ENCODE measurements at places on chromosomes 4 and X. TPM values are rescaled to one million over a fixed set of nuclear protein-coding genes. Genes with fewer than 3 reads are reported as not detected.

UGT2A1 gene
- total RNA-seq = not detected

- no peak overlapping the region for H3K27ac ChIP-seq
- no peaks in the 10 kb centered on the region for H3K27me3 ChIP-seq
- H3K4me3 ChIP-seq = no peak overlapping the region
- DNase-seq = no peak
- H3K36me3 ChIP-seq = no peaks in the 10 kb centered on the region
Observed at GRCh38 chr4:149140841-149141240, 674.8 kb downstream of the IQCM start.

DNA sequence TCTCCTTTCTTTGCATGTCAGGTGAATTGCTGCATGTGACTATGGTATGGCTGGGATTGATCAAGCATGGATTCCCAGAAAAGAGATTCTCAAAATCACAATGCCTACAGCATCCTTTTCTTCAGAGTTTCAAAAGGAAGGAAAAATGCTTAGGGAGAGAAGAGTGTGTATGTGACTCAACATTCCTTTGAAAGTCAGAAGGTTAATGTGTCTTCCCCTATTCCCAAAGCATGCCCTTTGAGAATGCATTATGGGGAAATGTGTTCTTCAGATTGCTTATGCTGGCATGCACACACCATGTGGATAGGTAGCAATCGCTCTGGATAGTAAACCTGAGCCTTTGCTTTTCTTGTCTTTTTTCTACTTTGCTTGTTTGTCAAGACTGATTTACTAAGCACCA lies 78.5 kb downstream of the ELOVL6 start:
- H3K27me3 ChIP-seq = no peaks in the 10 kb centered on the region
- H3K27ac ChIP-seq = peak overlapping the region; percentile 32
- no peak overlapping the region for H3K4me3 ChIP-seq
- no peaks in the 10 kb centered on the region for H3K36me3 ChIP-seq
- peaks cover 5% of the 10 kb centered on the region for H3K4me1 ChIP-seq

GRCh38 chr4:4689694-4690440 lies 148.0 kb upstream of the STX18 start:
- H3K4me1 ChIP-seq = peaks cover 18% of the 10 kb centered on the region
- no peaks in the 10 kb centered on the region for H3K36me3 ChIP-seq
- DNase-seq = peak; percentile 83
- no peak overlapping the region for H3K4me3 ChIP-seq
- no peaks in the 10 kb centered on the region for H3K27me3 ChIP-seq
- H3K27ac ChIP-seq = peak overlapping the region; percentile 15

DNA sequence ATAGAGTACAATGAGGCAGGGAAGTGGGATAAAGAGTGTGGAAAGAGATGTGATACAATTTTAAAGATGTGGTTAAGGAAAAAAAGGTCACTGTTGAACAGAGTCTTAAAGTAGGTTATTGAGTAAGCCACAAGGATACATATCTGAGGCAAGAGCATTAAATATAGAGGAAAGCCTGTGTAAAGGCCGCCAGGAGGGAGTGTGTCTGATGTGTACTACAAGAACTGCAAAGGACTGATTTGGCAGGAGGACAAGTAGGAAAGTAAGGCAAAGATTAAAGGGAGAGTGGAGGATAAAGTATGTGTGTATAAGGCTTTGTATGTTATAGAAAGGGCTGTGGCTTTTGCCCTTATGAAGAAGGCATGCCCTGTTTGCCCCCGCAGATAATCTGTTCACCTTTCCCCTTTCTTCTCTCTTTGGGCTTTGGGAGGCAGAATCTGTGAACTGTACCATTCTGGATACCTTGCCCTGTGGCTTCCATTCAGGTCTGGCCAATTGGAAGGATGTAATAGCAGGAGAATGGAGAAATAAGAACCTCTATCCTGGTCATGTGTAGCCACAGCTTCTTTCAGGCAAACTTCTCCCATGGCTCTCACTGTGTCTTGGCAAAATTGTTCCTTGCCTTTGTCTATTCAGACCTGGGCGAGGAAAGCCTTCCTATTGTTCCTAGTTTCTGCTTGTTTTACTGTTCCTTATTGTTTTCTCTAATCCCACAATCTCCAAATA lies 68.9 kb upstream of the FAM47B start:
- H3K36me3 ChIP-seq = no peaks in the 10 kb centered on the region
- H3K4me1 ChIP-seq = no peaks in the 10 kb centered on the region

- no peaks in the 10 kb centered on the region for H3K27me3 ChIP-seq
- no peaks in the 10 kb centered on the region for H3K36me3 ChIP-seq
- H3K4me3 ChIP-seq = no peak overlapping the region
- no peak overlapping the region for H3K27ac ChIP-seq
- DNase-seq = peak; percentile 9
Observed at GRCh38 chr4:52911684-52912294, 49.7 kb downstream of the RASL11B start.

GRCh38 chrX:153554519-153555167 lies 37.2 kb downstream of the ATP2B3 start:
- H3K27me3 ChIP-seq = no peaks in the 10 kb centered on the region
- H3K4me3 ChIP-seq = no peak overlapping the region
- H3K4me1 ChIP-seq = no peaks in the 10 kb centered on the region
- H3K27ac ChIP-seq = no peak overlapping the region
- DNase-seq = no peak

GRCh38 chr4:44415251-44415650 lies 33.4 kb downstream of the KCTD8 start:
- H3K27ac ChIP-seq = no peak overlapping the region
- H3K4me1 ChIP-seq = no peaks in the 10 kb centered on the region
- H3K36me3 ChIP-seq = no peaks in the 10 kb centered on the region
- H3K4me3 ChIP-seq = no peak overlapping the region

RPS6KA3 gene
- total RNA-seq = 20.9 TPM

PAGE4 gene
- total RNA-seq = not detected

GRCh38 chr4:173145131-173145530 lies 23.5 kb upstream of the GALNT7 start:
- DNase-seq = no peak
- no peaks in the 10 kb centered on the region for H3K36me3 ChIP-seq
- H3K27me3 ChIP-seq = no peaks in the 10 kb centered on the region

DNA sequence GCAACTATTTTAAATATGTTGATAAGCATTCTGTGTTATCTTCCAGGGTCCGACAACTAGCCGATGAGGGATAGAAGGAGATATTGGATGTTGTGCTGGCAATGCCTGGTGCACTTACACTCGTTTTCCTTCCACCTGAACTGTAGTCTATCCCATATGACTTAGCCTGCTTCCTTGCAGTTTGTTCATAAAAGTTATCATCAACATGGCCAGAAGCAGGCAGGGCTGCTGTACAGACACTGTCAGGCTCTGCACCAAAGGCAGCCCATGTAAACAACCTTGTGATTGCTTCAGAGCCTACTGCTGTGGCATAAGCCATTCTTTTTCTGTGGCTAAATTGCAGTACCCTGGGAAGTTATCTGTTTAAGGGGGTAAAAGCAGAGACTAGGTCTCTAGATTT lies 1.6 kb downstream of the MAPK10 start:
- no peak for DNase-seq
- H3K27me3 ChIP-seq = no peaks in the 10 kb centered on the region
- no peaks in the 10 kb centered on the region for H3K36me3 ChIP-seq
- no peak overlapping the region for H3K27ac ChIP-seq
- H3K4me3 ChIP-seq = no peak overlapping the region
- peaks cover 3% of the 10 kb centered on the region for H3K4me1 ChIP-seq

GRCh38 chr4:35604252-35604651 lies 640.1 kb downstream of the ARAP2 start:
- H3K4me3 ChIP-seq = no peak overlapping the region
- DNase-seq = no peak
- no peak overlapping the region for H3K27ac ChIP-seq
- H3K4me1 ChIP-seq = no peaks in the 10 kb centered on the region
